ENCODE measurements at places on chromosomes 1 and 21.

DNA sequence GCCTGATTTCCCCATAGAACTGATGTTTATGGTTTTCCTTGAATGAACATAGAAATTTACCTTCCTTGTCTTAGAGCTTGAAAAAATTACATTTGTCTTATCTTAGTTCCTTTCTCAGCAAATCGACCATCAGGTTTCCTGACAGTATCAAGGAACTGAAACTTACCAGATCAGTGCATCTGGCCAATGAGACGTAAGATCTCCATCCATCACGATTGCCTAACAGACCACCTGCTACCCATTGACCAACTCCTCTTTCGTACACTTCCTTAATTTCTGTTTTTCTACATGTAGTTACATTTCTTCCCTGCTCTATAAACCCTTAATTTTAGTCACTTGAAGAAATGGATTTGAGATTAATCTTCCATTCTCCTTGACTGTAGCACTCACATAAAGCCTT lies 57.4 kb upstream of the TMPRSS15 start:
- no peak for DNase-seq

GRCh38 chr1:66374561-66375111 lies 159.3 kb upstream of the SGIP1 start:
- no peak for DNase-seq

- no peak for DNase-seq
These were observed 35.0 kb upstream of the THEM4 start for GRCh38 chr1:151944126-151944856.

GRCh38 chr1:91579658-91580228 lies 79.1 kb downstream of the CDC7 start:
- no peak for DNase-seq

DNA sequence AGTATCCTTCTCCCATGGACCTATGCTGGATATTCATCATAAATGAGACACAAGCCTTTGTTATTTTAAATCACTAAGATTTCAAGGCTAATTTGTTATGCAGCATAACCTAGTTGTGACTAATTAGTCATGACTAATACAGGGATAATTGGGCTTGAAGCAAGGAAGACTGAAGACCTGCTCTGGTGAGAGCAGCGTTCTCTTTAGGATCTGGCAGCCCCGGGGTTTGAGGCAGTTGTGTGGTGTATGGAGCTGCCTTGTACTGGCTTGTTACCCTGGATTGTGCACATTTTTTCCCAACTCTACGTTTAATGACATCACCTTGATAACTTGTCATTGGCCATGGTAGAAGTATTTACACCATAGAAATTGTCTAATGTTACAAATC lies 25.7 kb upstream of the SPAG17 start:
- no peak for DNase-seq

- peak; percentile 85 for DNase-seq
These were observed at the start of gene SYT11 for GRCh38 chr1:155859234-155859829. SYT11 (plus strand) TSS chr1:155859567; CDS start chr1:155859762, 195 bp downstream.

- DNase-seq = peak; percentile 4
These were observed 576 bp downstream of the SMIM12 start for GRCh38 chr1:34858901-34859445.

DNA sequence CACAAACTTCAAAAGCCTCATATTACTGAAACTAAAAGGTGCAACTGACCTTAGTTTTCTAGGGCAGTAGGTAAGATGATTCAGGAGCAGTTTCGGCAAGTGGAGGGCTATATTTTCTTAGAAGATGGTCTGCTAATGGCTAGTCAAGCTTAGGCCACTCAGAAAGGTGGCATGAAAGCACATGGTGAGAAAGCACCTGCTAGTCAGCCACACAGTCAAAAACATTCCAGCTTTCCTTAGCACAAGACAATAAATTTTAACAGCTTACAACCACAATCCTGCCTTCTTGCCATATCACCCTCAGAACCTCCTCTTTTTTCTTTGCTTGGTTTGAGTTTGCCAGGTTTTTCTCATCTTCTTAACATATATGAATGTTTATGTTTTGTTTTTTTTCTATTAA lies 81.1 kb upstream of the SLFNL1 start:
- no peak for DNase-seq

- DNase-seq = no peak
These were observed 32.8 kb upstream of the SLC45A1 start for GRCh38 chr1:8285103-8285502.

- DNase-seq = no peak
These were observed 92.9 kb downstream of the C21orf91 start for GRCh38 chr21:17726047-17726829.

DNA sequence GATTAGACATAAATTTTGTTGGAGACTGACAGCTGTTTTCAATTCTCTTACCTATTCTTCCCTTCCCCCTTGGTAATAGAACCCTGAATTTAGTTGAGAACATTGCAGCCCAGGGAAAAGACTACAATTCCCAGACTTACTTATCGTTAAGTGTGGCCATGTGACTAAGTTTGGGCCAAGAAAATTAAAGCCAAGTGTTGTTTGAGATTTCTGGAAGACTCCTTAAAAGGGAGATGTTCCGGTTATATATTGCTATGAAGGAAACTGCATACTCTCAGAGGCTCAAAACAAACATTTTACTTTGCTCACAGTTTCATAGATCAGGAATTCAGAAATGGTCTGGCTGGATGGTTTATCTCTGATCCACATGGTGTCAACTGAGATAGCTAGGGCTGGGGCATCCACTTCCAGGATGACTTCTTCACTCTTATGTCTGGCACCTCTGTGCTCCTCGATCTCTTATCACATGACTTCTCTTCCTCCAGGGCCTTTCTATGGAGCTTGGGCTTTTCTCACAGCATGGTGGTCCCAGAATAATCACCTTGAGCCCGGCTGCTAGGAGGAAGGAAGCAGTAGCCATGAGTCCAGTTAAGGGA lies 22.4 kb upstream of the CD34 start:
- no peak for DNase-seq

DNA sequence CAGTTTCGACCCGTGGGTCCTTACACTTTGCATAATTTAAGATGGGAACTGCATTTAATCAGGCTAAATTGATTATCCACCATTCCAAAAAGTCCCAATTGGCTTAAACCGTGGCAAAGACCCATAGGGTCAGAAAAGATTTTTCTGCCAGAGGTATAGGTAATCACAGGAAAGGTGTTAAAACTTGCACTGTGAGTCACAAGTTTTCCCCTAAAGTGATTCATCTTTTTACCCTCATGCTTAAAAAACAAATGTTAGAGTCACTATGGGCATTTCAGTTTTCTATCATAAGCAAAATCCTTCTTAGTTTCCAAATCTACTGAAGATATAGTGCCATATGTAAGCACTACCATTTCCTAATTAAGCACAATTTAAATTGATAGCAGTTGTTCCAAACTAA lies 1079.8 kb downstream of the ADGRL2 start:
- no peak for DNase-seq

GRCh38 chr21:24272521-24272938 lies 1334.8 kb downstream of the MRPL39 start:
- no peak for DNase-seq

DNA sequence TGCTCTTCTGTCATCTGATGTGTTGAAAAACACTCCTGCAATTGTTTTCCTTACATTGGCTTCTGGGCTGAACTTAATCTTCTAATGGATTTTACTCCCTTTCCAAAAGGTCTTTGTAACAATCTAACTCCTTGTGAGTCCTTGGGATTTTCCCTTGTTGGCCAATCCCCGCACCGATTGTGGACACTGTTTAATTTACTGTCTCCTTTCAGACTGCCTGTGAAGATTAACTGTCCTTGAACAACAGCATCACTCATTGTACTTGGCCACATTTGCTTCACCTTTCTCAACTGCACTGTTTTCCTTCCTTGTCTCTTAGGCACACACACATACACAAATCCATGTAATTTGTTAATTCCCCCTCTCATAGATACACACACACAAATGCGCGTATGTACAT lies 120.4 kb downstream of the SPATA46 start:
- DNase-seq = no peak

DNA sequence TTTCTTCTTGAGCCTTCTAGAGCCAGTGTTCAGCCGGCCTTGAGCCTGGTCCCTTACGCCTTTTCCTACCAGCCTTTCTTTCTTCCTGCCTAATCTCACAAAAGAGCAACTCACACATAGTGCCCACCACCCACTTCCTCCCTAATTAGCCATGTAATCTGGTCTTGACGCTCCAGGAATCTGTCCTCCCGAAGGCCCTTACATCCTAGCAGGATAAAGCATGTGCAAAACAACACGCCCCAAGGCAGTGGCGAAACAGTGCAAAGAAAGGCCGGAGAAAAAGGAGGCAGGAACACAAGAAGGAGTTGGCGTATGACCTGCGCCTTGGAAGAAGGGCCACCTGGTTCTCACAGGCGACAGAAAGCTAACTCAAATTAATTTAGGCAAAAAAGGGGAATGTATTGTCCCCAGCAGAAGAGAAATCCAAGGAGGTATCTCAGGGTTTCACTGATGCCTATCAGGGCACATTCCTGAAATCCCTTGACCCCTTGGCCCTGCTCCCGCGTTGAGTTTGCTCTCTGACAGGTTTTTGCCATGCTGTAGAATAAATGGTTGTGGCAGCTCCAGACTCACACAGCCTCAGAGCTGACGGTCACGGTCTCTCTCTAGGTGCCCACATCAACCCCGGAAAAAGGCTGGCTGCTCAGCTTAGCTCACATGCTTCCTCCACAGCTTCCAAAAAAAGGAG lies 79.0 kb downstream of the ZNF281 start:
- no peak for DNase-seq

DNA sequence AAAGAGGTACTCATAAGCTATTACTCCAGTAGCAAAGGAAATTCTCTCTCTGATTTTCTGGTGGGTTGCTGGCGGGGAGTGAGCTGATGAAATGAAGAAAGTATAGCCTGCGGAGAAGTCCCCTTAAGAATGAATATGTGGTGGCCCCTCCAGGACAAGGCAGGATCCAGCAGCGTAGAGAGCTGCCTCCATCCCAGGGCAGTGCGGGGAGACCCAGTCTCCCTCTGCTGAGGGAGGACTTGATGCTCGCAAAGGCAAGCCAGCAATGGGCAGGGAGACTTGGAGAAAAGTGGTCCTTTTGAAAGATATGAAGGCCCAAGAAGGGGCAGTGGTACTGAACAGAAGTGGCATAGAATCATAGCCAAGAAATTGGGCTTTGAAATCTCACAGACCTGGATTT lies 106.0 kb upstream of the SLC44A3 start:
- no peak for DNase-seq

GRCh38 chr21:35222541-35222941 lies 173.4 kb upstream of the RUNX1 start:
- DNase-seq = no peak

DNA sequence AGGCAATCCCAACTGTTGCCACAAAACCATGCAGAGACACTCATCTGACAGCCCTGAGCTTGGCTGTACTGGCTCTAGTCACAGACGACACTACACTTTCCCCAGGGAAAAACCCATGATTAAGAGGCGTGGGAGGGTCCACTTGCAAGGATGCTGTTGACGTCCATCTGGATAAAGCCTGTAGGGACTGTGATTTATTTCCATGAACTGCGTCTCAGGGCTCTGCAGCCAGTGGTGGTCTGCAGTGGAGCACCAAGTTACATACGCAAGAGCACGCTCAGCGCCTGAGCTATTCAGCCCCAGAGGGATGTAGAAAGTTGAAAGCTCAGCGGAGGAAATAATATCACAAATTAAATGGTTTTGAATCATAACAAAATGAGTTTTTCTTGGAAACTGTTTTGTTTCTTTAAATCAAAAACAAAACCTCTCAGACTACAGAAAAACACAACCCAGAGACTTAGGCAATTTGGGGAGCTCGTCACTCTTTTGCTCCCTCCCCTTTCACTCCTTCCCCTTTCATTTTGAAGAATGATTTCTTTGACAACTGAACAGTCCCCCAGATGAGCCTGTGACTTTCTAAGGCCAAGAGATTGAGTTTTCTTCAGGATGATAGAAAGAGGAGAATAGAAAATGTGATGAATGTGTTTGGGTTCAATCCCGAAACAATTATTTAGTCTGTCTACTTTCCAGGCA lies 71.2 kb downstream of the NGF start:
- no peak for DNase-seq

GRCh38 chr1:91801496-91802115 lies 84.3 kb downstream of the TGFBR3 start:
- no peak for DNase-seq

DNA sequence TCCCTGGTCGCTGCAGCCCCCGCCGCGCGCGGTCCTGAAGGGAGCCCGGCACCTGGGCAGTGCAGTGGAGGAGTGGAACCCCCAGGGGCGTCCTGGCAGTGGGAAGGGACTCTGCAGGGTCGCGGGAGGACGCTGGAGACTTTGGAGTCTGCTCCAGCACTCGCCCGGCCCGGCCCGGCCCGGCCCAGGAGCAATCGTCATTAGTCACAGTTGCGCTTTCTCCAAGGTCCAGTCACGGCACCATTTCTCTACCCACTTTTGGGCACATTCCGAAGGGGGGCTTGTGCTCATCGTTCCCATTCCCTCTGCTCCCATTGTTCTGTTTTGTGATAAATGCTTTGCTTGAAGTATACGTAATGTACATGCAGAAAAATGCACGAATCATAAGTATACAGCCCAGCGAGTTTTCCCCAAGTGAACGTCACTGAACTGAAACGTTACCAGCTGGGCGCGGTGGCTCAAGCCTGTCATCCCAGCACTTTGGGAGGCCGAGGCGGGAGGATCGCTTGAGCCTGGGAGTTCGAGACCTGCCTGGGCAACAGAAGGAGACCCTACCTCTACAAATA lies 999 bp downstream of the THAP3 start:
- no peak for DNase-seq

GRCh38 chr1:245825128-245825901 lies 670.5 kb downstream of the KIF26B start:
- no peak for DNase-seq

- DNase-seq = no peak
These were observed 456.6 kb downstream of the RPS6KC1 start for GRCh38 chr1:213507472-213508223.

DNA sequence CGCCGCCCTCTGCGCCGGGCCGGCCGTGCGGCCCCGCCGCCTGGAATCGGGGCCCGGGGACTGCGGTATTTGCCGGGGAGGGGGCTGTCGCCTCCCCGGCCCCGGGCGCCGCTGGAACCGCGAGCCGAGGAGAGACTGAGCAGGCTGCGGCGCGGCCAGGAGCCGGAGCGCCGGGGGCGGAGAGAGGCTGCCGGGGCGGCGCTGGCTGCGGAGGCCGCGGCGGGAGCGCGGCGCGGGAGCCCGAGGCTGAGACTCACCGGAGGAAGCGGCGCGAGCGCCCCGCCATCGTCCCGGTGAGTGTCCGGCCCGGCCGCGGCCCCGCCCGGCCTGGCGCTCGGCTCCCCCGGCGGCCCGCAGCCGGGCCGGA lies 746 bp downstream of the DYRK1A start:
- DNase-seq = no peak

Data from activated CD4-positive, CD25-positive, alpha-beta regulatory T cell treated with anti-CD3 and anti-CD28 coated beads, Interleukin-2, amount 50 U/mL, for 16 hours (primary cell).